ENCODE measurements at places on chromosomes 7 and 10.
A peak's percentile ranks its signal among the peaks of the same experiment; 100 is the strongest.

- DNase-seq = no peak
Observed at GRCh38 chr10:87670586-87670985, 10.9 kb downstream of the PAPSS2 start.

DNA sequence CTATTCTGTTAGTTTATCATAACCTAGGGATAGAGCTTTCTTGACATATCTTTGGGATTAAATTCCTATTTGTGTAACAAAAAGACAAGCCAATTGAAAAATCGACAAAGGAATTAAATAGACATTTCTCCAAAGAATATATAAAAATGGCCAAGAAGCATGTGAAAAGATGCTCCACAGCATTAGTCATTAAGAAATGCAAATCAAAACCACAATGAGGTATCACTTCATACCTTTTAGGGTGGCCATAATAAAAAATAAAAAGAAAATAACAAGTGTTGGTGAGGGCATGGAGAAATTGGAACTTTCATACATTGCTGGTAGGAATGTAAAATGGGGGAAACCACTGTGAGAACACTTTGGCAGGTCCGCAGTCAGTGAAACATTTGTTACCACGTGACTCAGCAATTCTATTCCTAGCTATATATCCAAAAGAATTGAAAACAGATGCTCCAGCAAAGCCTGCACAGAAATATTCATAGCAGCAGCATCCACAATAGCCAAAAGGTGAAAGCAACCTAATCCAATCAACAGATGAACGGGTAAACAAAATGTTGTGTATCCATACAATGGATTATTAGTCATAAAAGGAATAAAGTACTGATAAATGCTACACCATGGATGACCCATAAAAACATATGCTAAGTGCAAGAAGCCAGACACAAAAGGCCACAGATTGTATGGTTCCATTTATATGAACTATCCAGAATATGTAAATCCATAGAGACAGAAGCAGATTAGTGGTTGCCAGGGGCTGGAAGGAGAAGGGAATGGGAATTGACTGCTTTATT lies 20.5 kb downstream of the SPAG6 start:
- no peak for DNase-seq

- peak; percentile 20 for DNase-seq
Observed at GRCh38 chr7:146635205-146636032, 518.8 kb downstream of the CNTNAP2 start.

DNA sequence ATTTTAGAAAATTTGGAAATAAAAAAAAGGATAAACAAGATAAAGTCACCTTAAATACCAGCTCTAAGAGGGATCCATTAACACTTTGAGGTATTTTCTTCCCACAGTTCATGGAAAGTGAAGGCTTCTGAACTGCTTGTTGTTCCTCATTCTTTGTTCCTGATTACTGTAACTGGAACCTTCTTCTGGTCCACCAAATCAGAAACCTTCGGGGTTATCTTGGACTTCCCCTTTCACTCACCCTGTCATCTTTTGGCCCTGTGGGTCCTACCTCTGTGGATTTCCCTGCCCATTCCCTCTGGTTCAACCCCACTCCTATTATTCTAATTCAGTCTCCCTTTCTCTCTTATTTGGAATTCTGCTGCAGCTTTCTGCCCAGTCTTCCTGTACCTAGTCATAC lies 116.5 kb upstream of the PRPS1L1 start:
- DNase-seq = no peak

- no peak for DNase-seq
Observed at GRCh38 chr7:137127058-137127457, 216.5 kb downstream of the PTN start.

GRCh38 chr10:113455947-113456346 lies 96.9 kb upstream of the HABP2 start:
- DNase-seq = no peak

GRCh38 chr7:84277628-84278224 lies 83.1 kb upstream of the SEMA3A start:
- no peak for DNase-seq

- DNase-seq = no peak
Observed at GRCh38 chr10:127834221-127834620, 58.5 kb downstream of the CLRN3 start.

- no peak for DNase-seq
Observed at GRCh38 chr7:21923658-21924057, 22.0 kb downstream of the CDCA7L start.

- no peak for DNase-seq
Observed at GRCh38 chr10:93062514-93063143, 2.0 kb downstream of the CYP26C1 start.

DNA sequence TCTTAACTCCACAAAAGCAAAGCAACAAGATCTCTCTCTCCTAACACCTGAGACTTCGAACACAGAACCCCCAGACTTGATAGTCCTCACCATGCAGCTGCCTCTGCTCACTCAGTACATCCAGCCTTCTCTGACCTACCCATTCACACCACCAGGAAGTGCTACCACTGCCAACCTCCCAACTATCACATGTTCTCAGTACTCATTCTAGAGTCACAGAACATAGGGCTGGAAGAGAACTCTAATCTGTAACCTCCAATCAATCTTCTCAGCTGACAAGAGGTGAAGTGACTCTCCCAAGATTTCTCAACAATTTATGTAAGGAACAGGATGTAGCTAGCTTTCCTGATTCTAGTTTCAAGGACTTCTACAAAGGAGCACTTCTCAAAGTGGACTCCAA lies 3.8 kb downstream of the NUDCD3 start:
- no peak for DNase-seq

- DNase-seq = no peak
Observed at GRCh38 chr10:75228834-75229233, 6.9 kb downstream of the COMTD1 start.
